ENCODE measurements at places on chromosomes 5 and 9. TPM values are rescaled to one million over a fixed set of nuclear protein-coding genes. Genes with fewer than 3 reads are reported as not detected.

- DNase-seq, result no peak
These were observed 125.0 kb downstream of the STARD4 start for GRCh38 chr5:111387361-111387760.

- no peak for DNase-seq
These were observed 22.5 kb downstream of the CDC42SE2 start for GRCh38 chr5:131286400-131286715.

DNA sequence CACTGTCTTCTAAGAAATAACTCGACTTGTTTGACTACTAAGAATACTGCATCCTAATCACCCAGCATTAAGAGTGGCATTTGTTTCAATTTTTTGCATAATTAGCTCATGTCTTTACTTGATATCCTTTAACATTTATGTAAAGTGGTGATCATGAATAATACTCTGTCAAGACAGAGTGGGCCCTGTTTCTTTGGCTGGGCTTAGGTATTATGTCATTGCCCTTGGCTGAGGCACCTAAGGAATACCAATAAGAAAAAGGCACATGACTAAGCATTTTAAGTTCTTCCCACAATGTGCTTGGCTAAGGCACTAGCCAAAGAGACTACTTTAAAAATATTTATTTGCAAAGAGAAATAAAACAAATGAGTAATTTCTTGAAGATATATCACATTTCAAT, 308.1 kb downstream of the CTNND2 start:
- DNase-seq, result no peak

ENHO gene
- total RNA-seq, result 4.5 TPM

DNA sequence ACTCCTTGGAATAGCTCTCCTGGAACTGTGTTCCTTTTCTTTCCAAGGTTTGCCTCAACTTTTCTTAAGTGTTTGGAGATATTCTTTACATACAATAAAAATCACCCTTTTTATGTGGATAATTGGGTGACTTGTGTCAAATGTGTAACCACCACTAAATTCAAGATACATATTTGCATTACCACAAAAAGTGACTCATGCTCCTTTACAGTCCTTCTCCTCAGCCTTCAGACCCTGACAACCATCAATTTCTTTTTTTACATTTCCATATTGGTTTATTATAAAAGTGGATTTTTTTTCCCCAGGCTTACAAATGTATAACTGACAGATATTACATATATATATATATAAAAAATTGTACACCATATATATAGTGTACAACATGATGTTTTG, 372.0 kb upstream of the KCNN2 start:
- no peak for DNase-seq

DNA sequence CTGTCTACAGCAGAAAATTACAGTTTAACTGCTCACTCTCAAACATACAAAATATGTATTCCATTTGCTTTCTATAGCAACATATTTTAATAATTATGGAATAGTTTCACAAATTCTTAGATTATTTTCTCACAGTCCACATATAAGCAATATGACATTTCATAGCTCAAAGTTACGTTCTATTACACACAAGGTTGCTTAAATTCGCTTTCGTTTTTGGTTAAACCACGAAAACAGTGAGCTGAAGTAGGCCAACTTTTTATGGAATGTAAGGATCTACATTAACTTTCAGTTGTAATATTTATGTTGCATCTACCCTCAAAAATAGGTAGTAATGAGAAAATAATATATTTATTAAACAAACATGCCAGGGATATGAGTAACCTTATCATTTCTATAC, 966.0 kb upstream of the ACO1 start:
- no peak for DNase-seq

FOXD4L6 gene
- not detected for total RNA-seq

- no peak for DNase-seq
These were observed 1019.5 kb upstream of the SEMA6A start for GRCh38 chr5:117594166-117594565.

DNA sequence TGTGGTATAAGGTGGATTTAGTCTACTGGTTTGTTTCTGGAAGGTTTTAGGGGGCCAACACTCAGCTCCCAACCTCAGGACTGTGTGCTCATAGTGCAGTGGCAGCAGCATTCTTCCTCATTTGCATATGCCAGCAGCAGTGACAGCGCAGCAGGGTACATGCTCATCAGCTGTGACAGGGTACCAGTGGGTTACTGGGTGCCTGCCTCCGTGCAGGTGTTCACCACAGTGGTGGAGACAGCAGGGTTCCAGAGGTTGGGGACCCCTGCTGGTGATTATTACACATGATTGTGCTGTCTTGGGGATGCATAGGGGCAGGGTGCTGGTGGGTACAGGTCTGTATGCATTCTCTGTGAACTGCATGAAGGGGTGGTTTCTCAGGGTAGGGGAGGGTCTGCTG, 45.5 kb upstream of the IFNE start:
- DNase-seq, result no peak

DNA sequence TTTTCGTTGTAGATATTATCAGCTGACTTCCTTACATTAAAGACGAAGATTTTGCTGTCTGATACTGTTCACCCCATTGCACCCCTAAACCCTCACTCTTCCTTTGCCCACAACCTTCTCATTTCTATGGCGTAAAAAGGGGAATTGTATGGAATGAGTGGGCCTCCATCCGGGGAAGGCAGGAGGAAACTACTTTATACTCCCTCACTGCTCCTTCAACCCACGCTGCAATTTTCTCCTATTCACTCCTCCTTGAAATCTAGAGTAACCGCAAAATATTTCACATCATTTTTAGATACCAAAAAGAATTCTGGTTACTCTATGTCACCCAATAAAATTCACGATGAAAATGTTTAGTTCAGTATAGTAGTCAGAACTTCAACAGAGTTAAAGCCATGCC, 330.8 kb downstream of the DIRAS2 start:
- no peak for DNase-seq

DNA sequence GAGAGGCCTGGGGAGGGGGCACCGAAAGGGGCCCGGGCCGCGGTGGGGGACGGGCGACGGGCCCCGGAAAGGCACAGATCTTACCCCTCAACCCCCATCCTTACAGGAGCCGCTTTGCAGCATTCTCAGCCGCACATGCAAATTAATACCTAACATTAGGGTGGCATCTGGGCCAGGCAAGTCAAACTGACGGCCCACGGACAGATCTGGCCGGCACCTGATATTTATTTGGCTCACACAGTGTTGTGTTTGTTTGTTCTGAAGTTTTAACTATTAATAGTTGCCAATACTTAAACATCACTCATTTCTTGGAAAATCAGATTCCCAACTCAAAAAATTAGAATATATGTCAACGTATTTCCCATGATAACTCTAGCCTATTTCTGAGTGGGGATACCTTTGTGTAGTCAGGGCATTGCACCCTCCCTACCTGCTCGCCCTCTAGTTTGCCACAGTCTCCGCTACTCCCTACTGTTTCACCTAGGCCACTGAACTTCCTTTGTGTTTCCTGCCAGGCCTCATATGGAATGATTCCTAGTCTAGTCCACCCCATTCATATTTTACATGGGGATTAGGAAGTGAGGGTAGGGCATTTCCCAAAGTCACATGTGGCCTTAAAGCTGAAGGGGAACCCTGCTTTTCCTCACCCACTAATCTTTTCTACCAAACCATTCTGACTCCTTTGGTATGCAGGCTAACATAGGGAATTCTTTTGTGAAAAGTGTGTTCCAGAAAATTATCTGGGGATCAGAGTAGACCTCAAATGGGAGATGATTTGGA, 71.9 kb upstream of the LARP1 start:
- no peak for DNase-seq
